ENCODE measurements at places on chromosomes 2 and 18.

DNA sequence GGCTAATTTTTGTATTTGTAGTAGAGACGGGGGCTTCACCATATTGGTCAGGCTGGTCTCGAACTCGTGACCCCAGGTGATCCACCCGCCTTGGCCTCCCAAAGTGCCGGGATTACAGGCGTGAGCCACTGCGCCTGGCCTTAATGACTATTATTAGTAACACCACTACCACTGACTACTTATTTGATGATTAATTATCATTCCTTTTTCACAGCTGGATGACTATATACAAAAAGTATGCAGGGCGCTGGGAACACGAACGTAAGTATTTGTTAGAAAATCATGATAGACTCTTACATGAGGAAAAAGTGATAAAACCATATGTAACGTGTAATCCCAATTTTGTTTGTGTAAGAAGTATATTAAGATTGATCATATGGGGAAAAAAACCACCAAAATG lies 21.6 kb downstream of the DARS1 start:
- no peak overlapping the region for H3K4me3 ChIP-seq
- peak overlapping the region; percentile 79 for H3K27ac ChIP-seq
- H3K27me3 ChIP-seq = no peaks in the 10 kb centered on the region
- peaks cover 4% of the 10 kb centered on the region for H3K36me3 ChIP-seq
- peak; percentile 37 for DNase-seq

GRCh38 chr2:103496850-103497249 lies 735.0 kb downstream of the TMEM182 start:
- no peak for DNase-seq
- no peaks in the 10 kb centered on the region for H3K4me1 ChIP-seq
- H3K27ac ChIP-seq = no peak overlapping the region
- H3K36me3 ChIP-seq = no peaks in the 10 kb centered on the region

- H3K27me3 ChIP-seq = no peaks in the 10 kb centered on the region
- no peak overlapping the region for H3K4me3 ChIP-seq
- no peak for DNase-seq
Measured at GRCh38 chr2:111209045-111209514, 88.4 kb downstream of the BCL2L11 start.

GRCh38 chr18:13364721-13365205 lies 146.2 kb downstream of the LDLRAD4 start:
- H3K4me1 ChIP-seq = peaks cover 3% of the 10 kb centered on the region
- no peak overlapping the region for H3K4me3 ChIP-seq
- H3K36me3 ChIP-seq = no peaks in the 10 kb centered on the region
- no peak overlapping the region for H3K27ac ChIP-seq

DNA sequence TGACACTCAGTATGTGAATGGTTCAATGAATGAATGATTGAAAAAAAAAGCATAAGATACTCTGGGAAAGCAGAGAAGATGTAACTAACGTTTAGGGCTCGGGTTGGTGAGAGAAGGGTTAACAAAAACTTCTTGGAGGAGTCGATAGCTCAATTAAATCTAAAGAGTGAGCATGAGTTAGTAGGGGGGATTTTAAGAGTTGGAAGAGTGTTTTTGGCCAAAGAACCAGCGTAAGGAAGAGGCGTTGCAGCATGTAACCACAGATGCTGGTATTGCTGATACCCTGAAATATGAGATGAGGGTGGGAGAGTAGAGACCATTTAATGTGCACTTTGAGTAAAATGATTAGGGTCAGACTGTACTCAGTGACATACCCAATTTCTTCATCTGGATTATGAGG lies 14.5 kb downstream of the ARHGAP28 start:
- H3K27ac ChIP-seq = no peak overlapping the region
- H3K4me1 ChIP-seq = no peaks in the 10 kb centered on the region
- H3K36me3 ChIP-seq = no peaks in the 10 kb centered on the region
- no peaks in the 10 kb centered on the region for H3K27me3 ChIP-seq

DNA sequence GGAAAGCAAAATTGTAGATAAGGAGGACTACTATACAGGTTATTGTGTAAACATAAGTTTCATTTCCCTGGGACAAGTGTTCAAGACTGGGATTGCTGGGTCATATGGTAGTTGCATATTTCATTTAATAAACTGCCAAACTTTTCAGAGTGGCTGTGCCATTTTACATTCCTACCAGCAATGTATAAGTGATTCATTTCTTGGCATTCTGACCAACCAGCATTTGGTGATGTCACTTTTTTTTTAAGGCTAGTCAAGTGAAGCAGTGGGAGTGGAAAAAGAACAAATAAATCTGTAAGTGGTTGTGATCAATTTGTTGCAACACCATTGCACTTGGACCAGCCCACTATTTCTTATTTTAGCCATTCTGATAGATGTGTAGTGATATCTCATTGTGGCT lies 5.2 kb upstream of the CHCHD5 start:
- peaks cover 27% of the 10 kb centered on the region for H3K36me3 ChIP-seq
- H3K4me3 ChIP-seq = no peak overlapping the region
- H3K27ac ChIP-seq = no peak overlapping the region
- DNase-seq = no peak

DNA sequence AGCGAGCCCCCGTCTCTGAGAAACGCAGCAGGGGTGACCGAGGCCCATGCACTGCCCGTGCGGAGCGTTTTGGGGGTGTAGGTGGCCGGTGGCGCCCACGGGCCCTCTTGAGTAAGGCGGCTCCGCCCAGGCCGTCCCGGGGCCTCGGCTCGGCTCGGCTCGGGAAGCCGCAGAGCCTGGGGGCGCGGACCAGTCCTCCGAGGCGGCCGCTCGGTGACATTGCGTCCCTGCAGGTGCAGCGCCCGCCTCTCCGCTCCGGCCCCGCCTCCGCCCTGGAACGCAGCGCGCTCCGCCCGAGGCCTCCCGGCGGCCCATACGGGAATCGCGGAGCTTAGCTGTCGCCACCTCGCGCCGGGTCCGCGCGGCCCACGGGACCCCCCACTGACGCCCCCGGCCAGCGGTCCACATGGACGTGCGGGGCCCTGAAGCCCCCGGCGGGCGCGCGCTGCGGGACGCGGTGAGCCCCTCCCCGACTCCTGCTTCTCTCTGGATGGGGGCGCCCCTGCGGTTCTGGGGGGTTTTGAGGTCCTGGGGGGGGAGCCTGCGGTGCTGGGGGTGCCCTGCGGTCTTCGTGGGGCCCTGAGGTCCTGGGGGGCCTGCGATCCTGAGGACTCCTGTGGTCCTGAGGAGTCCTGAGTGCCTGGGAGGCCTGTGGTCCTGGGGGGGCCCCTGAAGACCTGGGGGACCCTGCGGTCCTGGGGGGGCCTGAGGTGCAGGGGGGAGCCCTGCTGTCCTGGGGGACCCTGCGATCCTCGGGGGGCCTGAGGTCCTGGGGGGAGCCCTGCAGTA lies at the start of gene HSBP1L1:
Gene HSBP1L1 (plus strand): TSS at position 314 of the 789 bp plus-strand sequence. CDS start 93 bp downstream, at position 407.
- peak; percentile 48 for DNase-seq
- peaks cover 76% of the 10 kb centered on the region for H3K4me1 ChIP-seq
- no peaks in the 10 kb centered on the region for H3K27me3 ChIP-seq
- peak within 1 kb of the TSS; percentile 76 for H3K4me3 ChIP-seq
- H3K27ac ChIP-seq = peak within 1 kb of the TSS; percentile 90

- H3K27me3 ChIP-seq = no peaks in the 10 kb centered on the region
- no peak overlapping the region for H3K4me3 ChIP-seq
- DNase-seq = no peak
- H3K4me1 ChIP-seq = no peaks in the 10 kb centered on the region
Measured at GRCh38 chr2:31937741-31938140, 73.1 kb downstream of the MEMO1 start.
